ENCODE measurements at places on chromosomes 5 and 9.

GRCh38 chr9:78962156-78962555 lies 609.6 kb upstream of the TLE4 start:
- DNase-seq = no peak

- DNase-seq = no peak
Measured at GRCh38 chr9:36924071-36924470, 110.0 kb downstream of the PAX5 start.

- no peak for DNase-seq
Measured at GRCh38 chr9:4020755-4021296, 279.0 kb downstream of the GLIS3 start.

DNA sequence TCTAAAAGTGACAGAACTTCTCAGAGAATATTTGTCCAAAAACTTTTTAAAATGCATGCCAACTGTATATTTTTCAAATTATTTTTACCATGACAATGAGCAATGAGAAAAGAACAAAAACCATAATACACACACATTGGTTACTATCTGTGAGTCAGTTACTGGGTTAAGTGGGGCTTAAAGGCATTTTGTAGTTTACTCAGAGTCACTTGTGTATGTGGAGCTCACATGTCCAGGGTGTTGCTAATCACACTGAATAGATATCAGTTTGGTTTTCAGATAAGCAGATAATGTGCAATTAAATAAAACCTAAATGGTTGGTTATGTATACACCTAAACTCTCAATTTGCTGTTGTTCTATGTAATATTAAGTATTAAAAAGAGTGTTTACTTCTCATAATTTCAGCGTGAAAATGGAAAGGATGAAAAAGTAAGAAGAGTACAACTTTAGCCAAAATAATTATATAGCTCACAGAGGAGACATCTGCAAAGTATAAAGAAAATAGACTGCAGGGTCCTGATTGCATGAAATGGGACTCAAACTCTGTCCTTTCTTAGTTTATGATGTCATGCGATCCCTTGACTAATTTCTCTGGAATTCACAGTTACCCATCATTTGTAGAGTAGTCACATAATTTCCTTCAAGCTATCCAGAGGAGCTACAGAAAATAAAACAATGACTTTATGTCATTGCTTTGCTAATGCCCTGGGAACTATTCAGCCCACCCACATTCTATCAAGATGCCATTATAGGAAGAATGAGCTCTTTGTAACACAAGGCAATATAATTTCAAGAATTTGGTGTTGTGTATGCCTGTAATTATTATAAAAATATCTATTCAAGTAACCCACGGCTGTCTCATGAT lies 388.0 kb upstream of the ZNF608 start:
- no peak for DNase-seq

- DNase-seq = no peak
Measured at GRCh38 chr5:141101059-141101458, 786 bp downstream of the PCDHB3 start.

- no peak for DNase-seq
Measured at GRCh38 chr5:23930985-23931384, 423.6 kb downstream of the PRDM9 start.

DNA sequence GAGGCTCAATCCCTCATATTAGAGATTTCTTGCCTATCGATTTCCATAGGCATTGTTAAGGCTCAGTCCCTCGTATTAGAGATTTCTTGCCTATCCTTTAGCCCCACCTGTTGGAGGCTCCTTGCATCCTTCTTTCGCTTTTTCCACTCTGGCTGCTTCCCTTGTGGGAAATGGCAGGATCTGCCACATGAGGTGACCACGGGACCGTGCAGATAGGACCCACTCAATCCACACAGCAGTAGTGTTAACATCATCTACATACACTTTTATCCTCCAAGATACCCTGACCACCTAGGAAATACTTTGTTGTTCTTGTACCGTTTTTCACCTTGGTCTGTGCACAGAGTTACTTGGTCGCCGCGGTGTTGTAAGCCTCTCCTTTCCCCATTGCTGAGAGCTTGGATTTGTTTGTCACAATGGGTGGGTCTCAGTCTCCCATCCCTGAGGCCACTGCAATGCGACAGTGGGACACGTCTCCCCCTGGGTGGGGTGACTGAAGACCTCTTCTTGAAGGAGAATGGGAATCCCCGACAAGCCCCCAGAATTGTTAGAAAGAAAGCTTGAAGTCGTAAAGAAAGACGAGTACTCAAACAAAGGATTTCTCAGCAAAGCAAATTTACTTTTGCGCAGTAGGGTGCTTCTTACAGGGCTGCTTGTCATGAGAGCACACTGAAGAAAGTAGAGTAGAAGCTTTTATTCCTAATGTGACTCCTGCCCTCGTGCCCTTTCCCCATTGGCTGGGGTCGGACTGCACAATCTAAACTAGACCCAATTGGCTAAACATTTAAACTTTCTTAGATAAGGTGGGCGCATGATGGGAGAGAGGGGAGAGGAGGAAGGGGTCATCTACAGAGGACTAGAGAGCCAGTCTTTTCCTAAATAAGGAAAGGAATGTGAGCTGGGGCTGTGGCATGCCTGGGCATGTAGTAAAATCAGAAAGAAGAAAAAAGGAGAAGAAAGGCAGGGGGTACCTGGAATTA lies 19.8 kb downstream of the IFT74 start:
- no peak for DNase-seq

DNA sequence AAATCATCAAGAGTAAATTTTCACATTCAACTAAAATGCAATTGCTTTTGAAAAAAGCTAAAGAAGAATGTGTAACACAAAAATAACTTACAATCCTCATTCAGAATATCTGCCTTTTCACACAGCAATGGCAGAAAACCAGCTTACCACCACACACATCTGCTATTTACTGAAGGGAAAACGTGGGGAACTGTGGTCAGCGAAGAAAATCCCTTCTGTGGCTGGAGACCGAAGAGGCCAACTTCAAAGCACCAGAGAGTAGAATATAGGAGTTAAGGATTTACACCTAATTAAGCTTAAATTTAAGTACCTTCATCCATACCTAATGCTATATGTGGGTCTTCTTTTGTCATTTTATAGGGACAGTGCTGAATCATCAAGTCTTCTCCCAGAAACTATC lies 339.6 kb downstream of the DEPDC1B start:
- DNase-seq = no peak

DNA sequence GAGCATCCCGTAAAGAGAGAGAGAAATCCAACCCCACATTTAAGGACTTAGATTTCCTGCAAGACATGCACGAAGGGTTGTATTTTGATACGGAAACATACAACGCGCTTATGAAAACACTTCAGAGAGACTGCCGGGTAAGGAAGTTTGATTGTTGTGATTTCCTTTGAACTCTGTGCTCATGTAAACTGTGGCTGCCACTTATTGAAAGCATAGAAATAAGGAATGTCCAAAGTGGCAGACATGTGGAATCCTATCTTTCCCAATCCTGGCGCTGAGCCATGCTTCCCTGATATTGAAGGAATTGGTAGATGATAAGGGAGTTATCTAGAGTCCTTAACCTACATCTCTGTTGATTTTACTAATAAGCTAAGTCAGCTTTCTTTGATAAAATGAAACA lies 119.4 kb downstream of the PRKACG start:
- no peak for DNase-seq

- no peak for DNase-seq
Measured at GRCh38 chr5:42874621-42875198, 63.0 kb upstream of the SELENOP start.

- no peak for DNase-seq
Measured at GRCh38 chr9:23555851-23556250, 270.2 kb downstream of the ELAVL2 start.

- DNase-seq = no peak
Measured at GRCh38 chr5:67581203-67581602, 384.6 kb upstream of the CD180 start.

- DNase-seq = no peak
Measured at GRCh38 chr5:26231316-26231715, 807.1 kb downstream of the CDH9 start.

DNA sequence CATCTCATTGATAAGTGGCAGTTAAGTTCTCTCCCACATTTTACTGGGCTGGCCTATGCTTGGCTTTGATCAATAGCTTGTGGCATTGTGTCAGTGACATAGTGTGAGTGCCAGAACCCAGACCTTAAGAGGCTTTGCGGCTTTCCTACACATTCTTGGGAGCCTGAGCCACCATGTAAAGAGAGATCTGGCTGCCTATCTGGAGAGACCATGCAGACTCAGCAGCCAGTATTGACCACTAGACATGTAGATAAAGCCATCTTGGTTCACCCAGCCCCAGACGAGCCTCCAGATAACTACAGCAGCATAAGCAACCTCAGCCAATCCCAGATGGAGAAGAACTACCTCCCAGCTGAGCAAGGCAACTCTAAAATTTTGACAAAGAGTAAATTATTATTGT lies 28.6 kb downstream of the C9orf153 start:
- DNase-seq = no peak

GRCh38 chr5:1174122-1174936 lies 27.1 kb upstream of the SLC6A19 start:
- no peak for DNase-seq

DNA sequence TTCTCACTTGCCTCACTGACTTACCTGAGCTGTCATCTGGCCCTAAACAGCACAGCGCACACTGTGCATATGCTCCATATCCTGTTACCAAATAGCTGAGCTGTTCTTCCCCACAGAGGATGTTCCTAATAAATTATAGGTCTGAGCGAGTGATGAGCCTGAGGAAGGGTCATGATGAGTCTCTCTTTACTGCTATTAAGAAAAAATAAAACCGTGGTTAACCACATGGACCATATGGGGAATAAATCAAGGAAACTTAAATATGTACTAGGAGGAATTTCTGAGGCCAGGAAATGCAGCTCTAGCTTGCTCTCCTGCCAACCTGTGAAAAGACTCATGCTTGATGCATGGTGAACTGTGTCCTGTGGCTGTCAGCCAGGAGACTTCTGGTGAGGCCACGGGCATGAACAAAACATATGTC lies 424.8 kb upstream of the DMAC1 start:
- DNase-seq = no peak

- no peak for DNase-seq
Measured at GRCh38 chr5:72296256-72296655, 23.8 kb downstream of the MRPS27 start.

DNA sequence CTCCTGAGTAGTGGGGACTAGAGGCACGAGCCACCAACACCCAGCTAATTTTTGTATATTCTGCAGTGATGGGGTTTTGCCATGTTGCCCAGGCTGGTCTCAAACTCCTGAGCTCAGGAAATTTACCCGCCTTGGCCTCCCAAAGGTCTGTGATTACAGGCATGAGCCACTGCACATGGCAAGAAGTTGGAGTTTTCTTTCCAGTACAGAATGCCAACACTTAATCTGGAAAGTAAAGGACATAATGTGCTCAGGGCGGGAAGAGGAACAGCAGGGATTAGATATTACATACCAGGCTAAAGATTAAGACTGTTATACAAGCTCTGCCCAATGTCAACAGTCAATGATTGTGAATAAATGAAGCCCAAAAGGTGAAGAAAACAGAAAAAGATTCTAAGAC lies 47.2 kb upstream of the AGXT2 start:
- DNase-seq = no peak

DNA sequence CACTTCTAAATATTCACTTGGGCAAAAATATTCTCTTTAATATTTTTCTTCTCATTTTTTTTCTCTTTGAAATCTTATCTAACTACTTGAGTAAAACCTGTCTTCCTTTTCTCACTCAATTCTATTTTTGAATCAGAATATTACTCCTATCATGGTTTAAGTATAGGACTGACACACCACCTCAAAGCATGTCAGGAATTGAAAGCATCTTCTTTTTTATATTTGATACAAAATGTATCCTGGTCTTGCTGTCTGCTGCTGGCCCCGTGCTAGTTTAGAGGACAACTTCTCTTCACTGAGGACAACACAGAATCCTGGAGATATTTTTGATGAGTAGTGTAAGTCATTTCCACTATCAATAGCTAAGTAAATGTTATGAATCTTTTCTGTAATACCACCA lies 383.6 kb downstream of the GADD45G start:
- DNase-seq = no peak

DNA sequence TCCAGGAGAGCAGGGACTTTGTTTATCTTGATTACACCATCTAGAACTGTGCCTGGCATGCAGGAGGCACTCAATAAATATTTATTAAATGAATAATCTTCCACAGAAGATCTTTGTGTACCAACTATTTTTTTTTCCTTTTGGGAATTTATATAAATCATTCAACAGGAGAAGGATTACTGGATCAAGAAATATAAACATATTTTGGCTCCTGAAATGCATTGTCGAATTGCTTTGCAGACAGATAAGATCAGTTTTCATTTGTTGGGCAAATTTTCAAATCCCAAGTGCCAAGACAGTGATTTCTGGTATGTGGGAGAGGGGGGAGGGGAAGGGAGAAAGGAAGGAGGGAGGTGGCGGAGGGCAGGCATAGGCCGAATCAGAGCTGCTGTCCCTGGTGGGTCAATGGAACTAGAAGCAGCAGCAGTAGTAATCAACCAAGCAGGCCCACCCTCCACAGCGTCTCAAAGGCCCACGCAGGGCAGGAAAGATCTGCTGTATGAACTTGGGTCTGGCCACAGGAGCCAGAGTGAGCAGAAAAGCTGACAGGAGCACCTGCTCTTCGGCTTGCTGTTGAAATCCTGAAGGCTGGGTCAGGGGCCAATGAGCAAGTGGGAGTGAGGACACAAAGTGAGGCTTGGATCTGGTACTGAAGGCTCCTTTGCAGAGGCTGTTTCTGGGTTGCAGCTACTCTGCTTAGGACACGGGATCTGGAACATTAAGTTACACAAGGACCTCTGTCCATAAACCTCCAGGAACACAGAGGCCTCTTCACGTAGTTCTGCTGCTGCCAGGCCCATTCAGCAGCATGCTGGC lies 15.8 kb upstream of the TRAF1 start:
- no peak for DNase-seq

- no peak for DNase-seq
Measured at GRCh38 chr9:35517131-35517530, 27.2 kb downstream of the RUSC2 start.

GRCh38 chr5:115452536-115453235 lies 91.9 kb downstream of the FEM1C start:
- no peak for DNase-seq

- DNase-seq = no peak
Measured at GRCh38 chr5:67066815-67067214, 129.8 kb downstream of the CD180 start.

- no peak for DNase-seq
Measured at GRCh38 chr5:100644185-100644584, 109.0 kb downstream of the FAM174A start.

DNA sequence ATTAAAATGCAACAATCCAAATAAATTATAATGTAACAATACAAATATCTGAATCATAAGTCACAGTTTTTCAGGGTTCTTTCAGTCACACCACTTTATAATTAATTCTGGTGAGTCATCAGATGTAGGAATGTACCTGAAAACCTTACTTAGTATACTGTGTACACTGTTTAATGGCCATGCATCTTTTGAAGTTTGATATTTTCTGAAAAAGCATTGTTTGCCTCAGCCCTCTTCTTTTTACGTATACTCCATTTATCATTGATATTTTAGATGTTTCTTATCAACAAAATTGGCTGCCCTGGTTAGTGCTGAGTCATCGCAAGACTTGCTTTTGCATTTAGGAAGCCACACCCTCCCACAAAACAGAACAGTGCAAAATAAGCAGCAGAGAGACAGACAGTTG lies 218.6 kb downstream of the PJA2 start:
- DNase-seq = no peak

- no peak for DNase-seq
Measured at GRCh38 chr5:173932695-173933139, 44.6 kb downstream of the CPEB4 start.
